SW 1271 (cell line): ENCODE measurements at places on chromosomes 5 and 9.

- no peak for DNase-seq
These were observed 12.5 kb downstream of the MCTP1 start for GRCh38 chr5:95272316-95272929.

- DNase-seq = no peak
These were observed 45.8 kb downstream of the TMEM167A start for GRCh38 chr5:83031381-83031780.

DNA sequence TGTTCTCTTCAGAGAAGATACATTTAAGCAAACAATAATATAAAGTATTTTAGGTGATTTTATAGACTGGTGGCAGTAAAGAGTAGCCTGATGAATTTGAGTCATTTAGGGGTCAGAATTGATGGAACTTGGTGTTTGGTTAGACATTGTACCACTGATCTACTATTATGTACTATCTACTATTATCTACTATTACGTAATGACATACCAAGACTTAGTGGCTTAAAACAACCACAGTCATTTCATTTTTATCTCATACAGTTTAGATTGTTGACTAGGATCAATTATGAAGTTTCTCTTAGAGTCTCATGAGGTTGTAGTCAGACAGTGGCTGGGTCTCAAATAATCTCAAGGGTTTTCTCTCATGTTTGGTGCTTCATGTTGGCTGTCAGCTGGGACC lies 54.0 kb downstream of the PPIP5K2 start:
- DNase-seq = no peak

GRCh38 chr5:40720069-40720468 lies 35.7 kb downstream of the TTC33 start:
- DNase-seq = no peak

DNA sequence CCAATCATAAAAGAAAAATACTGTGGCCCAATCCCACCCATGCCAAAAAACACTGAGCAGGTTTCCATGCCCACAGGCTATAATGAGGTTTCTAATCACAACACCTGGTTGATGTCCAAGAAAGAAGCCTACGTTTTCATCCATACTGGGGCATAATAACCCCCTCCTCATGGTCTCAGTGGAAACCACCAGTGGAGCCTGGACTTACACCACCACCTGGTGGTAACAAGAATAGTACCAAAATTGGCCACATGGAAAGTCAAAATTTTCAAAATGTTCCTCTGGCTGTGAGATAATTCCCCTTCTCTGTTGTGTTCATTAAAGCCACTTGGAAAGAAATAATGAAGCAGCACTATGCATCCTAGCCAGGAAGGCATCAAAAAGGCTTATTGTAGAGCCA lies 687.3 kb upstream of the ST8SIA4 start:
- DNase-seq = no peak

DNA sequence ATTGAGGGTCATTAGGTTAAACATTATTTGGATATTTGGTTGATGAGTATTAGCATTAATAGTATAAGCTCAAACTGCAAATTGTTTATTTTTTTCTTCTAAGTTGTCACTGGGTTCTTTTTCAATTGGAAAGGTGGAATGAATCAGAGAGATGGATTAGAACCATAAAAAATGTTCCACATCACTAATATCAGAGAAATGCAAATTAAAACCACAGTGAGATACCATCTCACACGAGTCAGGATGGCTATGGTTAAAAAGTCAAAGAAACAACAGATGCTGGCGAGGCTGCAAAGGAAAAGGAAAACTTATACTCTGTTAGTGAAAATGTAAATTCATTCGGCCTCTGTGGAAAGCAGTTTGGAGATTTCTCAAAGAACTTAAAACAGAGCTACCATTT lies 122.8 kb downstream of the CCDC192 start:
- no peak for DNase-seq
